PC-9 (cell line): ENCODE measurements at places on chromosomes 6 and 20. TPM values are rescaled to one million over a fixed set of nuclear protein-coding genes. Genes with fewer than 3 reads are reported as not detected.

DNA sequence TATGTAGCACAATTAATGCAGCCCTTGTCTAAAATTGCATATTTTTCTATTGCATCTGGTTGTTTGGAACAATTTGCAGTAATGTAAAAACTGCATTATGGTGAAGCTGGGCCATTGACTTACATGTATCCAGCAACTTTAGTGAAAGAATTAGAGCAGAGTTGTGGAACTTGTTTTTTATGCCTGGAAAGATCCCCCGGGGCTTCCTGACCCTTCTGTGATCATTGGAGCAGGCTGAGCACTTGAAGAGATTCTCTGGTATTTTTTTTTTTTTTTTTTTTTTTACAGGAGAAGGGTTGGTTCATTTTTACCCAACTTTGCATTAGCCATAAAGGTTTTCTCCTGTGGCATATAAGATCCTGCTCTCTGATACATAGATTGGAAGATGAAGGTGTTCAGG, 45.0 kb downstream of the LIN28B start:
- DNase-seq: no peak

The PRDM13 gene
- not detected in 2 replicates for total RNA-seq

GRCh38 chr6:43987838-43988439, 139.3 kb downstream of the MRPL14 start:
- DNase-seq: no peak

The LSM2 gene
- 67.5 and 74.3 TPM in 2 replicates for total RNA-seq

GRCh38 chr6:37936150-37936549, 116.6 kb downstream of the ZFAND3 start:
- no peak for DNase-seq

DNA sequence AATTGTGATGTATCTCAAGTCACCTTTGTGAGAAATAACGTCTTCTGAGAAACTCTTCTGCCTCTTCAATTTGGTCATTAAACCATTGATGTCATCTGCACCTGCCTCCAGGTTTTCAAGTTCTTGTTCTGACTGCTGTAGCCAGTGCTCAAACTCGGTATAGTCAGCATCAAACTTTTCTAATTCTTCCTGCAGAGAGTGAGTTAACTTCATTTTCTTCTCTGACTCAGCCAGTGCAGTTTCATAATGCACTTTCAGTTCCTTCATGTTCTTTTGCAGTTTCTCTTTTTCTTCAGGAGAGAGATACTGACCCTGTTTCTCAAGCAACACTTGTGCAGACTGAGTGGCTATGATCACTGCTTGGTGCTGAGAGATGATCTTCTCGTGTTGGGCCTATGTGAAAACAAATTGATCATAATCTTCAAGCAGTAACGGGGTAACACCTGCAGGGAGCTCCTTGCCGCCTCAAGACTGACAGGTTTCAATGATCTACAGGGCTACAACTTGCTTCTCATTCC, 48.8 kb downstream of the DST start:
- DNase-seq: no peak

DNA sequence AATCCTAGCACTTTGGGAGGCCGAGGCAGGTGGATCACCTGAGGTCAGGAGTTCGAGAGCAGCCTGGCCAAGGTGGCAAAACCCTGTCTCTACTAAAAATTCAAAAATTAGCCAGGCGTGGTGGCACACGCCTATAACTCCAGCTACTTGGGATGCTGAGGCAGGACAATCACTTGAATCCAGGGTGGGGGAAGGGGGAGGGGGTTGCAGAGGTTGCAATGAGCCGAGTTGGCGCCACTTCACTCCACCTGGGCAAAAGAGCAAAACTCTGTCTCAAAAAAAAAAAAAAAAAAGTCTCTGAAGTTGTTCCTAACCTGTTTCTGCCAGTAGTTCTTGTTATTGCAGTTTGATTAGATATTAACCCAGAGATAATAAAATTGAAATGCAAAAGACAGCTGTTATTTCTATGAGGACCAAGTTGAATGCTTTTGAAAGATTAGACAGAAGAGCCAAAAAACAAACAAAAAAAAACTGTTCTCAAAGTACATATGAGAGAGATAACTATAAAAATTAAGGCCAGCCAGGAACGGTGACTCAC, 22.6 kb downstream of the PIGU start:
- no peak for DNase-seq

GRCh38 chr6:163513570-163514166, 99.2 kb downstream of the QKI start:
- no peak for DNase-seq

GRCh38 chr20:58339741-58340140, 30.2 kb downstream of the RAB22A start:
- no peak for DNase-seq

- DNase-seq: no peak
These were observed 1225.9 kb upstream of the MAP3K7 start for GRCh38 chr6:91812596-91813274.

DNA sequence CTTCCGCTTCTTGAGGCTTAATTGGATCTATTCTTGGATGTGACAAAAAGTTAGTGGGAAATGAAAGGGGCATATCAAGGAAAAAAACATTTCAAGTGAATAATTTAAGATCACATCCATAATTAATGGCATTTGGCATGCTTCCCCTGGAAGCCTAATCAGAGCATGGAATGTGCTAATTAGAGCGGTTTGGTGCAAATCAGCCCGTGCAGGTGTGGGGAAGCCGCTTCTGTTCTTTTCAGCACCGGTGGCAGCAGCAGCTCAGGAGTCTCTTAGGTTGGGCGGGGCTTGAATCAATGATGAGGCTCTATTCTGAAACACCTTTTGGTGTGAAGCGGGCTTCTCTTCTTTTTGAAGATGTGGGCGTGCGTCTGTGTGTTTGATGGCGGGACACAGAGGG, 301.2 kb downstream of the LRFN2 start:
- DNase-seq: no peak

The PPP1R14C gene
- total RNA-seq: 9.8 and 12.1 TPM in 2 replicates

GRCh38 chr6:1110164-1110563, 201.7 kb upstream of the FOXQ1 start:
- no peak for DNase-seq

GRCh38 chr20:34549291-34549928, 9.1 kb upstream of the MAP1LC3A start:
- peak; percentile 67 for DNase-seq

GRCh38 chr6:125375821-125376220, 74.1 kb upstream of the HDDC2 start:
- DNase-seq: no peak

DNA sequence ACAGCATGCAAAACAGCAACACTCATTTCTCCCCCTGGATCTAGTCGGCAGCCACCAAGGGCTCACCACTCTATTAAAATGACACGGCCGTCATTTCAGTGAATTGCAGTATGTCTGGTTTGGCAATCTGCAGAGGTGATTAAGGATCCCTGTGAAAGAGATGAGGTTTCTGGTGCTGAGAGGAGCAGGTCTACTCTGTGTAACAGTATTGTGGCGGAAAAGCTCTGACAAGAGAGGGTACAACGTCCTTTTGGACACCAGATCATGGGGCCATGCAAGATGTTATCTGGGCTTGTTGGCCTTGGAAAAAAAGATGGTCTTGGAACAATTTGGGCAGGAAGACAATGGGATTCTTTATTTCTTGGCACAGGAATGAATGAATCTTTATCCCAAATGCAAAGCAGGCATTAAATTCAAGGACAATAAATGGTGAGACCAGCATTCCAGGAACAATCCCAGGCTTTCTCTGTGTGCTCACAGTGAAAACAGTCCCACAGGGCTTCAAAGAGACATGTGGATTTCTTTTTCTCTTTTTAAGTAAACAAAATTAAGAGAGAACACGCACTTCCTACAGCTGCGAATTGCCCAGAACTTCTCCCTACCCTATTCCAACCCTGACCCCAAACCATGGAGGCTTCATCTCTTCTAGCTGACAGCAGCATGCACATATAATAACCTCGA, 33.7 kb upstream of the ADGRF1 start:
- DNase-seq: no peak

- no peak for DNase-seq
These were observed 197.1 kb upstream of the PCSK2 start for GRCh38 chr20:17029698-17030097.

GRCh38 chr6:32950010-32950409, 2.9 kb downstream of the HLA-DMA start:
- no peak for DNase-seq

DNA sequence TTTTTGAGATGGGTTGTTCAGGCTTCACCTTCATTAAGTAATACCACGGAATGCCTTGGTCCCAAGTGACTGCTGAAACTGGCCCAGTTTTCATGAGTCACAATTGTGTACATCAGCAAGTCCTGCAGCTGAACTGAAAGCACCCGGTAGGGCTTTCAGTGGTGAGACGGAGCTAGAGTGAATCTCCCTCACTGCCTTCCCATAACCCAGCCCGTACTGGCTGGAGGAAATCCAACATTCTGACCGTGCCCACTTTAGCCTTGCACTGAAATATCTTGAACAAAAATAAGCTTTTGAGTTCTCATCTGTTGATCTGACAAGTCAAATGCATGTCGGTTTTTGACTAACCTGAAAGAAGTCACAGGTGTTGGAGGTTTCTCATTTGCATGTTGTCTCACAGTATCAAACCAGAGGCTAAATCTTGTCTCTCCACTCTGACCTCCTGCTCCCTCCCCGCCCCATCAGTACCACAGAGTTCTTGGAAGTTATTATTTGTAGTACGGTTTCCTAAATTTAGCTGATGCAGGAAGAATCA, 35.9 kb downstream of the DUSP22 start:
- DNase-seq: no peak

- no peak for DNase-seq
These were observed 226.5 kb downstream of the BTBD9 start for GRCh38 chr6:38413102-38413800.

DNA sequence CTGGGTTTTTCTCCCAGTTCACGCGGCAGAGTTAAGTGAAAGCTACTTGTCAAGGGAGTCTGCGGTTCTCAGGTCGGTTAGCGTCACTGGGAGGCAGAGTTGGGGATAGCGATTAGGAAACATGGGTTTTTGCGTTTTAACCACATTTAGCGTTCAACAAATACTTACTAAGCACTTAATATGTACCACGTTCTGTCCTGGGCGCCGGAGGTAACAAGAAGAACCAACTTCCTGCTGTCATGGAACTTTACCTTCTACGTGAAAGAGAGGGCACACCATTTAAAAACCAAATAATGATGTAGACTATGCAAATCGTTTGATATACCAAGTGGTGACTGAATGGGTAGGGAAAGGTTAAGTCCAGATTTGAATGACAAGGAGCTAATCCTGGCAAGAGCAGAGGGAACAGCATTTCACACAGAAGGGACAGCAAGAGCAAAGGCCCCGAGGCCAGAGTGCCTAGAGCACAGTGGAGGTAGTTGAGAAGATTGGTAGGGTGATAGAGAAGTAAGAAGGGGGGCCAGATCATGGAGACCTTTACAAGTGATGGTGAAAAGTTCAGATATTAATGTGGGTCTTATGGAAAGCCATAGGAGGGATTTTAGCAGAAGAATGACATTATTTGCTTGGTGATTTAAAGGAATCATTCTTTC, 744 bp downstream of the RIOK1 start:
- DNase-seq: no peak

DNA sequence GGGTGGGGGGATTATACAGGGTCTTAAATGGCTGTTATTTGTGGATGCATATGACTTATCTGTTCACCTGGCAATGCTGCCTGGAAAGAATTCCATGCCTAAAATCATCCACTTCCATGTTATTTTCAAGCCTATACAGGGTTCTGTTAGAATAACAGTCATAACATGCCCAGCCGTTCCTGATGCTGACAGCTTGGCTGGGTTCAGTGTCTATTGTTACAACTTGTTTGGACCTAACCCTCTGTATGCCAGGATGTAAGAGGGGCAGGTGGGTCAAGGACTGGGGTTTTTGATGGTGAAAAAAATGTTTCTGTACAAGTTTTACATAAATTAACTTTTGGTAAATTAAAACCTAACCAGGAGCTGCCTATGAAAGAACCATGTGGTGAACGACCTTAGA, 79.8 kb downstream of the GINS1 start:
- no peak for DNase-seq

The THBS2 gene
- total RNA-seq: not detected in 2 replicates

- no peak for DNase-seq
These were observed 88.8 kb downstream of the TMEM170B start for GRCh38 chr6:11626356-11626755.
